Common myeloid progenitor, CD34-positive (primary cell): ENCODE measurements at places on chromosomes 2 and 18.

DNA sequence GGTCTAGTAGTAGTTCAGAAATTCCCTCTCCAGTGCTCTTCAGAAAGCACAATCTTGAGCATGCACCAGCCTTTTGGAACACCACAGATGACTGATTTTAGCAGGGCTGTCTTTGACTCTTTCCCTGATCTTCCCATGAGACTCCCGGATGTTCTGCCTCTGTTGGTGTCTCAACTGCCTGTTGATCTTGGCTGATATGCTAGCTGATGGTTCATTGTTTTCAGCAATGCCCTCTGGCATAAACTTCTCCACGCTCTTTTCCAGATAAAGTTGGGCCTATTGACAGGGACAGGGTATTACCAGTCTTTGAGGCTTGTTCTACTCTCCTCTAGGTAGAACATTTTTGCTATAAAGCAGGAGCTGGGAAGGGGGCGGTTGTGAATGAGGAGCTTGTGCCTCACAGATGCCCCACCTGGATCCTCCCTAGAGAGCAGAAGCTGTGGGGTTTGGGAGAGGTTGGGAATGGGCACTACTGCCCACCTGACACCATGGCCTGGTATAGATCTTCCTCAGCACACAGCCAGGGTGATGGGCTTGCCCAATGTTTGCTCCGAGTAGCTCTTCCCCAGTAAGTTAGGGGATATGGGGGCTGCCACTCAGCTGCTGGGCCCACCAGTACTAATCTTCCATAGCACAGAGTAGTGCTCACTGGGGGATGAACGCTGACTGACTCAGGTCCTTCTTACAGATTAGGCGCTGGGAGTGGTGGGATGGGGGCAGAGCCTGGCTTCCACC is 111.3 kb downstream of the PTGR3 start:
- no peak for DNase-seq

GRCh38 chr2:55556809-55557208 is 37.3 kb downstream of the CFAP36 start:
- DNase-seq: no peak

- no peak for DNase-seq
Observed at GRCh38 chr2:61018318-61018755, 282 bp upstream of the PUS10 start.

- peak; percentile 92 for DNase-seq
Observed at GRCh38 chr2:15941481-15941850, 1.1 kb downstream of the MYCN start.

GRCh38 chr2:173898996-173899395 is 66.2 kb downstream of the SP3 start:
- DNase-seq: no peak
